ENCODE measurements at places on chromosomes 2 and 18. TPM values are rescaled to one million over a fixed set of nuclear protein-coding genes. Genes with fewer than 3 reads are reported as not detected.

NOSTRIN gene
- 29.6 TPM for polyA plus RNA-seq

USP40 gene
- polyA plus RNA-seq: 34.5 TPM

SLC4A3 gene
- 9.9 TPM for polyA plus RNA-seq

CWC22 gene
- polyA plus RNA-seq: 4.7 TPM

ALLC gene
- 0.75 TPM for polyA plus RNA-seq

VSNL1 gene
- 0.46 TPM for polyA plus RNA-seq

MALL gene
- 2.5 TPM for polyA plus RNA-seq

CFAP210 gene
- 0.73 TPM for polyA plus RNA-seq

CDH2 gene
- 0.15 TPM for polyA plus RNA-seq

CCDC85A gene
- 0.35 TPM for polyA plus RNA-seq

ARHGAP28 gene
- 0.91 TPM for polyA plus RNA-seq

DSG1 gene
- 0.05 TPM for polyA plus RNA-seq

OTOF gene
- polyA plus RNA-seq: 0.07 TPM

CTNNA2 gene
- 4.4 TPM for polyA plus RNA-seq

REG3A gene
- 167 TPM for polyA plus RNA-seq

ALK gene
- polyA plus RNA-seq: 0.05 TPM

DDX18 gene
- 17.4 TPM for polyA plus RNA-seq

RAB27B gene
- polyA plus RNA-seq: 0.61 TPM

LIPG gene
- 1.1 TPM for polyA plus RNA-seq

ADRA2B gene
- 1.1 TPM for polyA plus RNA-seq

RANBP2 gene
- 8.4 TPM for polyA plus RNA-seq

PXDN gene
- 2.6 TPM for polyA plus RNA-seq

CHRND gene
- polyA plus RNA-seq: not detected

IGFBP2 gene
- 56.5 TPM for polyA plus RNA-seq

NUP35 gene
- polyA plus RNA-seq: 5.7 TPM

All from pancreas (tissue), 10 donors.